ENCODE measurements at places on chromosomes 6 and 20. TPM values are rescaled to one million over a fixed set of nuclear protein-coding genes. Genes with fewer than 3 reads are reported as not detected.

DNA sequence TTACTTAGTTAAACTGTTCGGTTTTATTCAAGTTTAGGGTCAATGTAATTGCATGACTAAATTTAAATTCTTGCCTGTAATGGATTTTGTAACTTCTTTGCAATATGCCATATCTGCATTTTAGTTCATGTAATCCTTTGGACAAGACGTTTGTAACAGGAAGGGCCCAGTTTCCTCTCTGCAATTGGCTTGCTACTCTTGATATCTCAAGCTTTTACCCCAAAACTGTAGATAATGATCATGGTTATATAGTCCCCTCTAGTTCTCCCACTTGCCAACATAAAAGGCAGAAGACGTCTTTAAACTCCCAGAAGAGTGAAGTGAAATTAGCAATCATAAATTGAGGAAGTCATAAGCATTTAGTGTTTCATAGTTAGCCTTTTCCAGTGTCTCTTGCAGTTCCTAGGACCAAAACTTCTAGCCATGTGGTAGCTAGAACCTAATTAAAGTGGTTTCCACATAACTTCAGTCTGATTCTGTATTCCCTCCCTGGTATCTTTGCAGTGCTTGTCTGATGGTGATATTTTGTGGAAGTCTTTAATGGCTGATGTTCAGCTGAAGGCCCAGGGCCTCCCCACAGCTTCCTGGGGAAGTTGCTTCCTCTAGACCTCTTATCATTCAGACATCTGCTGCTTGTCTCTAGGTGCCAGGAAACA is 117.8 kb upstream of the SUPT3H start:
- DNase-seq: no peak

Gene RAET1G
- not detected for total RNA-seq

GRCh38 chr20:4781211-4781610 is 59.5 kb downstream of the PRND start:
- DNase-seq: no peak

- DNase-seq: no peak
Measured at GRCh38 chr6:158372574-158372973, 60.3 kb downstream of the TULP4 start.

- no peak for DNase-seq
Measured at GRCh38 chr20:54176610-54177009, 2.8 kb upstream of the CYP24A1 start.

GRCh38 chr6:119470893-119471542 is 121.5 kb upstream of the MAN1A1 start:
- no peak for DNase-seq

GRCh38 chr6:149734915-149735314 is 11.4 kb downstream of the NUP43 start:
- DNase-seq: no peak

Gene CAP2
- total RNA-seq: 33.7 TPM

- DNase-seq: no peak
Measured at GRCh38 chr6:84606860-84607259, 157.5 kb downstream of the TBX18 start.

- no peak for DNase-seq
Measured at GRCh38 chr6:31048099-31048498, 37.8 kb downstream of the MUC22 start.

DNA sequence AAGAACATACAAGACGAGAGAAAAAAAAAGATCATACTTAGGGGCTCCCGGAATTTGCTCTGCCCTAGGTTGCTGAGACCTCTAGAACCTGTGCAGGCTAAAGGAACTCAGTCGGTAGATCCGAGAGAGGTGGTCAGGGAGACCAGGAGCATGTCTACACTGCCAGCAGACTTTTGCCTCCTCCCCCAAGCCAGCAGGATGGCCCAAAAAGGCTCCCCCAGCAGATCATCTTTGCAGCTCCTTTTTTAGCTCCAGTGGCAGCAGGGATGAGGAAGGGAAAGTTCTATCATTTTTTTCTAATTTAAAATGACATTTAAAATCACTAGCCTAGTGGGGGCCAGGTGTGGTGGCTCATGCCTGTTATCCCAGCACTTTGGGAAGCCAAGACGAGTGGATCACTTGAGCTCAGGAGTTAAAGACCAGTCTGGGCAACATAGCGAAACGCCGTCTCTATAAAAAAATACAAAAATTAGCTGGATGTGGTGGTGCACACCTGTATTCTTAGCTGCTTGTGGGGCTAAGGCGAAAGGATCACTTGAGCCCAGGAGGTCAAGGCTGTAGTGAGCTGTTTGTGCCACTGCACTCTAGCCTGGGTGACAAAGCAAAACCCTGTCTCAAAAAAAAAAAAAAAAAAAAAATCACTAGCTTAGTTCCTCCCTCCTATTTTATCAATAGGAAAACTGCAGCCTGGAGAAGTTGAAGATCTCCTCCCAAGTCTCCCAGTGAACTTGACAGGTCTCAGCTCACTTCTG is 69.3 kb upstream of the MYL9 start:
- DNase-seq: no peak

DNA sequence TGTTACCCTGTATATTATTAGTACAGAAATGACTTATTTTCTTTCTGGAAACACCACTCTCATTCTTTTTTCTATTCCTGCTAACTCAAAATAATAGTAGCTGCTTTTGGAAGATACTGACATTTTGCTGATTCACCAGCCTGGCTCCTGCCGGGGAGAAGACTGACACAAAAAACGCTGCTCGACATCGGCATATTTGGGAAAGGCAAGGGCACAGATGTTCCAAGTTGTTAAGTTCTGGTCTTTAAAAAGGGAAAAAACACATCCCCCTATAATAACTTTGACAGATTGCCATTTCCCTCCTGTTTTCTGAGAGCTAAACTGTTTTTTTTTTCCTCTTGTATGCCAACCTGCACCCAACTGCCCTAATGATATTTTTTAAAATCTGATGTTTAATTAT is 55.4 kb downstream of the CTNNBL1 start:
- DNase-seq: no peak

Gene LAMP5
- 4.8 TPM for total RNA-seq

Gene SNRPB2
- total RNA-seq: 71.3 TPM

Gene PRND
- total RNA-seq: 1.1 TPM

DNA sequence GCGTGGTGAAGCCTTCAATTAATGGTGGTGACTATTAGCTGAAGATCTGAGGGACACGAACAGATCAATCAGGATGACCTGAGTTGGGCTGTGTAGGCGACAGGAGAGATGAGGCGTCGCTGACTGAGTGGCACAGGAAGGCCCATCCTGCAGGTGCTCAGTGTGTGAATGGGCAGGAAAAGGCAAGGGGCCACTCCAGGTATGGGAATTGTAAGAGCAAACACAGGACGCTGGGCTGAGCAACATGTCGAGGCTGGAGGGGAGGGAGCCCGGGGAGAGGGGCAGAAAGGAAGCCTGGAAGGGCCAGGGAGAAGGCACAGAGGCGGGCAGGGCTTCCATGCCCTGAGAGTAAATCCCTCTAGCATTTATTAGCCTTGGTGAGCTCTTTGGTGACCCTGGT is 151.0 kb downstream of the VEGFA start:
- no peak for DNase-seq

Gene NKX2-4
- total RNA-seq: not detected

Gene PACSIN1
- total RNA-seq: 2.8 TPM

Gene CDH26
- total RNA-seq: 1.4 TPM

Gene RAB32
- total RNA-seq: 10.0 TPM

DNA sequence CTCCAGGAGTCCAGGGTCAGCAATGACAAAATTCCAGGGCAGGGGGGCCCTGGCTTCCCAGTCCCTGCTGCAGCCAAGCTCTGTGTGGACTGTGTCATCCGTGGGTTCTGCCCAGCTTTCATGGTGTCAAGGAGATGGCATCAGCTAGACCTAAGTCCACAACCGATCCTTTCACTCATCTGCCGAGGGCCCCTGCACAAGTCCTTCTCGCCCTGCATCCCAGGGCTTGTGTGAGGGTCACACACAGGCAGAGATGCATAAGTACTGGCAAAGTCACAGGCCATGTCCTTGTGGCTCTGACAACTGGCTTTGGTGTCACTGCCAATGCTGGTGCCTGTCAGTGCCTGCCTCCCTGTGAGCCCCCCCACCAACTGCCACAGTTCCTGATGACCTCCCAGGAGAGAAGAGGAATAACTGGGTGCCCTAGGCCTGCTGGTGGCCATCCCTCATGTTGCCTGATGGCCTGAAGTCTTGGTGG is 181.4 kb upstream of the CST7 start:
- DNase-seq: no peak

- no peak for DNase-seq
Measured at GRCh38 chr6:130259140-130259539, 36.4 kb upstream of the SAMD3 start.

Gene BHLHE23
- total RNA-seq: not detected

GRCh38 chr6:66245231-66245630 is 538.2 kb upstream of the EYS start:
- no peak for DNase-seq

Gene RREB1
- total RNA-seq: 1.4 TPM

Gene OR12D3
- total RNA-seq: not detected

DNA sequence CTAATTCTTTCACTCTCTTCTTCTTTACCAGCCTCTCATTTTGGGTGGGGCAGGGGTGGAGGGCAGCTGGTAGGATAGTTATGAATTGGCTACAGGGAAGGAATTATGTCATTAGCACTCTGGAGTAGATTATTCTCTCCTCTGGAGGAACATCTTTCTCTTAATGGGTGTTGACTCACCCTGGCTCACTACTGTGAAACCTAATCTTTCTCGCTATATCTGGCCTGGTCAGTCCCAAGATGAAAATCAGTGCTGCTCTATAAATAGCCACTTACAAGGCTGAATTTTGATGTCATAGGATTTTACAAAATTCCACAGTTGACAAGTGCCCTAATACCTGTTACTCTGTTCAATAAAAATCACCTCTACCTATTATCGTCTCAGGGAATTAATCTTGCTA is 151.3 kb downstream of the COL9A1 start:
- no peak for DNase-seq

GRCh38 chr6:4677751-4678065 is 98.5 kb upstream of the CDYL start:
- DNase-seq: no peak

Gene BEND6
- 27.1 TPM for total RNA-seq

DNA sequence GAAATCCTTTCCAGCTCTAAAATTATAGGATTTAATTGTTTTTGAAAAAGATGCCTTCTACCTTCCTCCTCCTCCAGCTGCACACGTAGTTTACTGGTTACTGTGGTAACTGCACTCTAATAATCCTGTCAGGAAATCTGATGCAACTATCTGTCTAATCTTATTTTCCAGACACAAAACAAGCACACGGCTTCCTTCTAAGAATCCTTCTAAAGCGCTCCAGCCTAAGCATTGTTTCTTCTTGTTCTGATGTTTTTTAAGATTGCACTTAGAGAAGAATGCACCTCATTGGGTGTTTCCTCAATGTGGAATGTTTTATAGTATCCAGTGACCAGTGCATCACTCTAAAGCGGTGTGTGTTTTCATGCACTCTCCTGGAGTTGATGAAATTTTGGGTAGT is 63.6 kb downstream of the CARMIL1 start:
- no peak for DNase-seq

Gene GHRH
- total RNA-seq: not detected

DNA sequence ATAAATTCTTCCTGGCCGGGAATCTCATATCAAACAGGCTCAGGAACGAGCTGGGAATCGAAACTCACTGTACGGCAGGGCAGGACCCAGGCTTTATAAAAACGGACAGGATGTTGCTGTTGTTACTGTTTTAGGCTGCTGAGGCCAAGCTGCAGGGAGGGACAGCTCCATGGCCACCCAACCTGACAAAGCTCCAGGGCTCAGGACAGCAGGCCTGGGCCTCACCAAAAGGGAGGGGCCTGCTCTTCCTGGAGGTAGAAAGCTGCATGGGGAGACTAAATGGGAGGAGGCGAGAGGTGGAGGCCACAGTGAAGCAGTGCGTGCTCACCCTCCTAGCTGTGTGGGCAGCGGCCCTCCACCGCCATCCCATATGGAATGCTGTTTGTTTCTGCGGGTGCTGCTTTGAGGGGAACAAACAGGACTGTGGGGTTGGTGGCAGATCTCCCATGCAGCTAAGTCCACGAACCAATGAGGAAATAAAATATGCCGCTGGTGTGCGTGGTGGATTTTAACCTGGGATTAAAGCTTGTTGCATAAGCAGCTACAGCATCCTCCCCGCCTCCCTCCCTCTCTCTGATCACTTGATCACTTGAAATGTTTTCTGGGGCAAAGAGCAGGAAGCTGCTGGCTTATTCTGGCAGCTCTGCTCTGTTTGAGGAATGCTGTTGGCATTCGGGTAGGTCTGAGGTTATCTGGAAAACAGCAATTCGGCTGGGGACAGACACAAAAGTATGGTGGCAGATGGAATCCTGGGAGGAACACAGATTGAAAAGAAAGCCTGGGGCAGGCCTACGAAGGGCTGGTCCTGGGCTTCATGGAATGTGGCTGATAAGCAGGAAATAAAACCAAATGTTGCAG is 2.4 kb upstream of the ZMYND8 start:
- DNase-seq: peak; percentile 81

DNA sequence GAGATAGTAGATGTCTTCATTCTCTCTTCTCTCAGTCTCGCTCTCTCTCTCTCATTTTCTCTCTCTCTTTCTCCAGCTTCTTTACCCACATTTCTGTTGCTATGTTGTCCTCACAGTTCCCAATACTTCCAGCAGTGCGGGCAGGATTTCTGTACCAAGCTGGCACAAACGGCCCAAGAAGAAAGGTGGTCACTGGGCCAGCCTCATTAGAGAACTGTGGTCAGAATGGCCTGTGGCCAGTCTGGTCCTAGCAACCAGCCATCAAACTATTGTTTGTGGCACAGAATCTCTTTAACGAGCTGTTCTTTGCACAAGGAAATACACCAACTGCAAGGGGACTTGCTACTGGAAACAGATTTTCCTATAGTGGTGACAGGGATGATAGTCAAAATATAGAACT is 81.3 kb downstream of the SEL1L2 start:
- DNase-seq: no peak

- no peak for DNase-seq
Measured at GRCh38 chr20:14507711-14508110, 170.3 kb upstream of the FLRT3 start.

DNA sequence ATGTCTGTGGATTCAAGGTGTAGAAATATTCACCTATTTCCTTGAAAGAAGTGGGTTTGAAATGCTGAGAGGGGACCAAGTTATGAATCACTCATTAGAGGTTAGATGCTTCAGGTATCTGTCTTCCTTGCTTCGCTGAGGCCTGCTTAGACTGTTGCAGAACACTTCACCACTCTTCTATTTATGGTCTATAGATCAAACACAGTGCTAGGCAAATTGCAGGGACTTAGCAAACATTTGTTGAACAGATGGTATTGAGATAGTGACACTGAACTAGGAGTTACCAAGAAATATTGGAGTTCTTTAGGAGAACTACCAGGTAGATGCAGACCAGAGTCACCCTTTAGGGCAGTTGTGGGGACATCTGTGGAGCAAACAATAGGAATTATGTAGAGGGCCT is 123.8 kb downstream of the RFPL4B start:
- DNase-seq: no peak

GRCh38 chr6:169215201-169215681 is 38.4 kb downstream of the THBS2 start:
- no peak for DNase-seq

Gene CST5
- total RNA-seq: not detected

GRCh38 chr6:90193359-90193758 is 103.3 kb downstream of the BACH2 start:
- DNase-seq: no peak

Data from occipital lobe (tissue), 3 donors.